ENCODE measurements at places on chromosomes 5 and 9. TPM values are rescaled to one million over a fixed set of nuclear protein-coding genes. Genes with fewer than 3 reads are reported as not detected.

The SOHLH1 gene
- not detected for total RNA-seq

The GMCL2 gene
- total RNA-seq: not detected

The OGN gene
- total RNA-seq: 0.30 TPM

DNA sequence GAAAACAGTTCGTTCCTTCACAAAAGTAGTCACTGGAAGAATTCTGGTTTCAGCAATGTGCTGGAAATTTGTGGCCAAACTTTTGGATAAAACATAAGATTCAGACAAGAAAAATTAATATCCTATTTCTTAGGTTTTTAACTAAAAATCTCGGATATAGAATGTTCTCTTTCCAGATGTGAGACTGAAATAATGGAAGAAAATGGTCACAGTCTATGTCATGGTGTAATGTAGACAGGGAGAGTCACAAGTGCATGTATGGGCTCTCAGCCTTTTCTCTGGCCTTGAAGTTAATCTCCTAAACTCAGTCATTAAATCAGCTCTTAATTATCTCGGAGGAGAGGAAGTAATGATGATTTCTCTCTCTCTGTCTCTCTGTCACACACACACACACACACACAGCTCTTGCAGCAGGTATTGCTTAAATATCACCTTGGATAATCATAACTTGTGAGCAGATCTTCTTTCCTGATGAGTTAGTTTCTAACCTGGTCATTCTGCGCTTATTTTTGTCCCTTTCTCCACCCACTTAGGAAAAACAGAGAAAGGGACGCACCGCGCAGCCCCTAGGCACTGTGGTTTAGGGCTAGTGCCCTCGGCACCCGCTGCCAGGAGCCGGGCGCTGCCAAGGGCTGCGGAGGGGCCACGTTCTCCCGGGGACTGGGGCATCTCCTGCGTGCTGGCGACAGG, 672 bp upstream of the ITGA2 start:
- peak; percentile 34 for ATAC-seq

DNA sequence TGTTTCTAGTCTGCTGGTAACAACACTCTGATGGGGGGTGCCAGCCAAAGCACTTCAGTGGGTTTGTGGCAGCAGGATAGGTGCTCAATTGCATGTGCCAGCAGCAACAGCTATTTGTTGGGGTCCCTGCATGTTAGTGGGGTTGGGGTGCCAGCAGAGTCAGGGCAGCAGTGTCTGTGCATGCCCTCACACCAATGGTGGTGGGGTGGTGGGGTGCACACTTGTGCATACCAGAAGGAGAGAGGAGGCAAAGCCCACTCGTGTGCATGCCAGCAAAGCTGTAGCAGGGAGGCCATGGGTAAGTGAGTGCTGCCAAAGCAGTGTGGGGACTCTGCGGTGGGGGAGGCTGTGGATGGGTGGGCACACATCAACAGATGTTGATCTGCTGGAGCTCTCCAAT, 232.2 kb downstream of the GABRG2 start:
- no peak for ATAC-seq

GRCh38 chr9:125996791-125997190, 249.6 kb downstream of the PBX3 start:
- ATAC-seq: no peak

DNA sequence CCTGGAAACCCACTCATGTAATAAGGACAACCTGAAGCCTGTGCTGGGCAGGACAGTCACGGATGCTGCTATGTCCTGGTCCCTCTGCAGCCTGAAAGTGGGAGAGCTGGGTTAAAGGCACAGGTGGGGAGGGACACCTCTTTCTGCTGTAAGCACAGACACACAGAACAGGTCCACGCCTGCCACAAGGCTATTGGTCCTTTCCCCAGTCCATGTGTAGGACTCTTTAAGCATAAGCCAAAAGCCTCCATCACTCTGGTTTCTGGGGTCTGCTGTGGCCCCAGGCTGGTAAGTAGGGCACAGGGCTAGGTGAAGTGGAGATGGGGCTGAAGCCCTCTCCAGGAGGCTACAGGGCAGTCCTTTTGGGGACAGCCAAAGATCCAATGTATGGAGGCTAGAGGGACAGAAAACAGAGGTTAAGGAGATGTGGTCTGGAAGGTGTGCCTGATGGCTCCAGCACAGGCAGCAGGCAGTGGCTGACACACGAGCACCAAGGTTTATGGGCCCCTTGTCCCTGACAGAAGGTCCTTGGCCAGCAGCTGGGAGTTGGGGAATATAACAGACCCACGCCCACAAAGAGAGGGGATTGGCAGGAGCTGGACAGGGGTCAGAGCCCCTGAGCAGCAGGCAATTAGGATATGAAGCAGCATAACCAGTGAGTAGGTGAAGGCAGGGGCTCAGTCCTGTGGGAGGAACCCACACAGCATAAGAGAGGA, 203.6 kb upstream of the MVB12B start:
- no peak for ATAC-seq

GRCh38 chr9:72485821-72486593, 35.4 kb upstream of the TMC1 start:
- peak; percentile 81 for ATAC-seq

- no peak for ATAC-seq
Measured at GRCh38 chr5:127886081-127886480, 182.9 kb downstream of the CCDC192 start.

- ATAC-seq: no peak
Measured at GRCh38 chr5:139382807-139383206, 290 bp downstream of the SLC23A1 start.

- peak; percentile 49 for ATAC-seq
Measured at GRCh38 chr9:4923580-4924544, 61.2 kb upstream of the JAK2 start.

GRCh38 chr5:151757233-151758140, 944 bp downstream of the ATOX1 start:
- ATAC-seq: peak; percentile 27

Data from activated T-helper 17 cell treated with anti-CD3 and anti-CD28 coated beads, Interleukin-2, amount 50 U/mL, for 72 hours (primary cell).